ENCODE measurements at places on chromosomes 5 and 9. TPM values are rescaled to one million over a fixed set of nuclear protein-coding genes. Genes with fewer than 3 reads are reported as not detected.

DNA sequence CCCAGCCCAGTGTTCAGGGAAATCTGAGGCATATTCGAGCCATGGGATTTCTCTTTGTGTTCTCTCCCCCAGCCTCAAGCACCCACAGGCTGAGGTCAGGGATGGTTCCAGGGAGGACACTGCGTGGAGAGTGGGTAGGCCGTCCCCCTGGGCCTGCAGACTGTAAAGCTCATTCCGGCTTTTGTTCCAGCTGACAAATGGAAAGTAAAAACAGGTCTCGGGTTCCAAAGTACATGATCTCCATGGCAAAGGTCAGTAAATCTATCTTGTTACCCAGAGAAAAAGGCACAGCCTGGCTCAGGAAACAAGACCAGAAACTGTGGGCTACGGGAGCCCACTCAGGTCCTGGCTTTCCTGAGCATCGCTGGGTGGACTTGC, 116.2 kb downstream of the ROR2 start:
- no peak for DNase-seq

- DNase-seq = no peak
Measured at GRCh38 chr5:156920861-156921431, 42.1 kb downstream of the TIMD4 start.

GRCh38 chr9:109584205-109584604, 86.1 kb upstream of the PTPN3 start:
- no peak for DNase-seq

- DNase-seq = no peak
Measured at GRCh38 chr5:17379100-17379951, 118.7 kb upstream of the TAF11L2 start.

- DNase-seq = no peak
Measured at GRCh38 chr5:144463481-144464223, 293.0 kb downstream of the KCTD16 start.

- no peak for DNase-seq
Measured at GRCh38 chr9:115211413-115212124, 93.6 kb upstream of the TNC start.

GRCh38 chr5:78624011-78624541, 24.5 kb downstream of the LHFPL2 start:
- no peak for DNase-seq

DNA sequence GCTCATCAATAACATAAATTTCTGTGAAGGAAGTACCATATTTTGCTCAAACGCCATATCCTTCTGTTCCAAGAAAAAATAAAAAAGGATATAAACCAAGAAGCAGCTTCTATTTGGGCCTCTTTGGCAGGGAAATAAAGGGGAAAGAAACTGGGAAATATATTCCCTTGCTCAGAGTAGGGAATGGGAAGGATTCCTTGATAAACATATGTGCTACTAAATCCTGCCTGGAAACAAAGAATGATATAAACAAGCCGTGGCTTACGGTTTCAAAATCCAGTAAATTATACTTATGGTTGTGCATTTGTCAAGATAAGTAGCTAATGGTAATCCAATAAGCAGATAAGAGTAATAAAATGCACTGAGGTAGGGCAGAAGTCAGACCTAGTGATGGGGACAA, 481.6 kb downstream of the NTRK2 start:
- DNase-seq = no peak

GRCh38 chr9:18441261-18441660, 32.7 kb upstream of the ADAMTSL1 start:
- no peak for DNase-seq

GRCh38 chr5:112004867-112005622, 248.1 kb upstream of the NREP start:
- DNase-seq = no peak

GRCh38 chr5:6755519-6755918, 42.3 kb downstream of the TENT4A start:
- DNase-seq = no peak

DNA sequence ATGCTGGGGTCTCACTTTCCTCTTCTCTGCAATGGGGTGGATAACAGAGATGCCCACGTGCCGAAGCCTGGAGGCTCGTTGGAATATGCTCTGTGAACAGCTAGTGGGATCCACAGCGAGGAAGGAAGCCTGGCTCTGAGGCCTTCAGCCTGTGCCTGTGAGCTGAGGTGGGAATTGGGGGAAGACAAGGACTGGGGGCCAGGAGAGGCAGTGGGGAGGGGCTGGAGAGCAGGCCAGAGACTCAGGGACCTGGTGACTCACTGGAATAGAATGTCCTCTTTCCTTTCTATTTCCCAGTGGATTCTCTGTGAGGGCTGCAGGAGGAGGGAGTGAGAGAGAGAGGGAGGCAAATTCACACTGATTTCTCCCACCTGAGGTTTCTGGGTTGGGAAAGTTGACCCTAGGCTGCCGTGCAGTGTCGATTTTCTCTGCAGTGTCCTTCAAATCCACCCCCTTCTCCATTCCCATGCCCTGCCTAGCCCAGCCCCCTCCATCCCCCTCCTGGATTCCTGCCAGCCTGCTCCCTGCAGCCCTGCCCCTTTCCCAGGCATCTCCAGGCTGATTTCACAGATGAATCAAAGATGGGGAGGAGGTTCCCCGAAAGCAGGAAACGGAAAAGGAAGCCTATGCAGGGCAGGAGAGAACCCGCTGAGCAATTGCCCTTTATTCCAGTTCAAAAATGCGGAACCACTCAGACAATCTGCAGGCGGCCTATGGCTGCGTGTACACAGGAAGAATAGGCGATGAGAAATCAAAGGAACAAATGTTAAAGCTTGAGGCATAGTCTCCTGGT, 1.4 kb upstream of the SPAAR start:
- no peak for DNase-seq

DNA sequence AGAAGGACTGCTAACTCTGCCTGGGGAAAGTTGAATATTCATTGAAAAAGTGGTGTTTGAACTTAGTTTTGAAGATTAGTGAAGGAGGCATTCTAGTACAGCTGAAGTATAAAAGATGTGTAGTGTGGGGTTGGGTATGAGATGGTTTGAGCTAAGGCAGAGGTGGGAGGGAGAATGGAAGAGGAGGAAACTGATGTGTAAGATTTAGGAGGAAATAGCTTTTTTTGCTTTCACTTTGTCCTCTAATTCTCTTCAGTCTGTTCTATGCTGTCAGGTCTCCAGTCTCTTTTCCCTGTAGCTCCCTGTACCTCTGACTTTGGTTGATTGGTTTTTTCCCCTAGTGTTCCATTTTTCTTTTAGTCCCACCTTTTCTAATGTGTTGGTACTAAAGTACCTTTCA, 9.0 kb downstream of the CREBRF start:
- no peak for DNase-seq

GRCh38 chr9:123401879-123402513, 46.0 kb downstream of the CRB2 start:
- DNase-seq = peak; percentile 27

DNA sequence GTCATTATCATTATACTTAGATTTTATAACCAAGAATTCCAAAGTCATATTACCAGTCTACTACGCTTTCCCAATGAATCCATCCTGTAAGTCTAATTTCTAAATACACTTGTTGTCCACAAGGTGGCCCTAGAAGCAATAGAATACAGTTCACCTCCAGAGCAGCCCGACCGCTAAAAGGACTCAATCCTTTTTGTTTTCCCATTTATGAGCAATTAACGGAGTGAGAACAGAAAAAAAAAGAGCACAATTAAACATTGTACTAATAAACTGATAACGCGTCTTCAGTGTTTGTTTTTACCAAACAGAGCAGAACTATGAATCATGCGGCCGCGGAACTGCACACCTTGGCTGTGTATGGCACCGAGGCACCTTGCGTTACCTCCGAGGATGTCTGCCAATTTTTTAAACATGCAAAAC, 160.7 kb upstream of the DAPK1 start:
- no peak for DNase-seq

DNA sequence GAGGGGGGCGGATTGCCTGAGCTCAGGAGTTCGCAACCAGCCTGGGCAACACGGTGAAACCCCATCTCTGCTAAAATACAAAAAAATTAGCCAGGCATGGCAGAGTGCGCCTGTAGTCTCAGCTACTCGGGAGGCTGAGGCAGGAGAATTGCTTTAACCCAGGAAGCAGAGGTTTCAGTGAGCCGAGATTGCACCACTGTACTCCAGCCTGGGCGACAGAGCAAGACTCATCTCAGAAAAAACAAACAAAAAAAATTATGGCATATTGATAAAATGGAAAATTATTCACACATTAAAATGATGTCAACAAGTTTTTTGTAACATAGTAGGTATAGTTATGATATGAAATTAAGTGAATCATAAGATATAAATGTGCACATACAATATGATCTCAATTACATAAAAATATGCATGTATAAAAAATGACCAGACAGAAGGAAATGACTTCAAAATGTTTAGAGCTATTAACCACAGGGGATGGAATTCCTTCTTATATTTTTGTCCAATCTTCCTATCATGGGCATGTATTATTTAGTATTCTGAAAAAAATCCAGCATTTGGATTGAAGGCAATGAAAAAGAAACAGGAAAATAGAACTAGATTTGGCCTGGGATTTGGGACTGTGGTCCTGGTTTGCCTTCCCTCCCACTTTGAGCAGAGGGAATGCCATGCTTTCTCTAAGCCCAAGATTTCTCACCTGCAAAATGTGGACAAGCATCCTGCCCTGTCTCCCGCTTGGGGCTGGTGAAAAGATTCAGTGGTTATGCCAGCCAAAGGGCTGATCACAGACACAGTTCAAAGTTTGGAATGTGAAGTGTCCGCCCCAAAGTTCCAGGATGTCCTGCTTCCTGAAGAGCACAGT, 19.5 kb downstream of the SPAAR start:
- no peak for DNase-seq

DNA sequence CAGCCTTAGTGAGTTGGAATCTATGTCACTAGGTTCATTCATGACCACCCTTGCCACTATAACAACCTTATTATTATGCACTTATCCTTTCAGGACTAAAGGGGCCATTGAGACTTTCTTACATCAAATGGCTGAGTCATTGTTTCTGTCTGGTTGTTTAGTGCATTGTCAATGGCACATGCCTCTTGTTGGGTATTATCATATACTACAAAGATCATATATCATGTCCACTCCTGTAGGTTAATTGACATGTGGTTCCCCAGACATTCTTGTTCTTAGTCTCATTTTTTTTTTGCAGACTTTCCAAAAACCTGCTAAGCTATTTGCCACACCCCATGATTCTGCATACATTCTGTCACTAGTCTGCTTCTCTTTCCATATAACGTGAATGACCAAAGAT, 66.7 kb upstream of the PRDM9 start:
- DNase-seq = no peak

Gene KIF12
- total RNA-seq = 176 TPM

Gene MELK
- total RNA-seq = 24.0 TPM

Gene KIAA0825
- 5.8 TPM for total RNA-seq

Gene CKMT2
- total RNA-seq = 3.7 TPM

Gene C1QTNF2
- total RNA-seq = 0.11 TPM

Gene PAEP
- total RNA-seq = not detected

Gene CBY3
- total RNA-seq = not detected

Gene SPINK1
- 3,409 TPM for total RNA-seq

Gene PCDHAC1
- 7.7 TPM for total RNA-seq

Gene CTXN3
- total RNA-seq = not detected

Gene KCNV2
- not detected for total RNA-seq

Gene OLFML2A
- 2.2 TPM for total RNA-seq

Data from progenitor cell of endocrine pancreas (in vitro differentiated cells).